Epithelial cell of proximal tubule (primary cell): ENCODE measurements at places on chromosomes 13 and 19. TPM values are rescaled to one million over a fixed set of nuclear protein-coding genes. Genes with fewer than 3 reads are reported as not detected.

DNA sequence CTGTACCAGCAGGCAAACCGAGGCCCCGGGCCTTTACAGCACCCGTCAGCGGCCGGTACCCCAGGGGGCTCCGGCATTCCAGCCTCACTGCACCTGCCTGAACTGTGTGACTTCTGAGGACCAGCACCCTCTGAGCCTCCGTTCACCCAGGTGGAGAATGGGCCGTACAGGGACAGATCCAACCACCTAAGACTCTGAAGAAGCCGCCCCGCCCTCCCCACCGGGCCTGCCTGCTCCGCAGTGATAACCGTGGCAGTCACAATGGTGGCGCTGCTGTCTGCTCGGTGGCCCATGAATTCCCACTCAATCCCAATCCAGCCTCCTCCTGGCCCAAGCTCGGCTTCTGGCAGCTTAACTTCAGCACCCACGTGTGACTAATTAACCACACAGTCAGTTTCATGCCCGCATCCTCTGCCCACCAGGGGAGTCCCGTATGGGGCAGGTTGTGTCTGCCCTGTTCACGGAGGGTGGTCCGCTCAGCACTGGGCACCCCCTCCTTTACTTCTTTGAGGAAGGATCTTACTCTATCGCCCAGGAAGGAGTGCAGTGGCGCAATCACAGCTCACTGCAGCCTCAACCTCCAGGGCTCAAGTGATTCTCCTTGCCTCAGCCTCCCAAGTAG, 3.4 kb downstream of the TCF3 start:
- DNase-seq, result no peak

GRCh38 chr13:69566104-69566716, 541.4 kb upstream of the ATXN8OS start:
- no peak for DNase-seq

DNA sequence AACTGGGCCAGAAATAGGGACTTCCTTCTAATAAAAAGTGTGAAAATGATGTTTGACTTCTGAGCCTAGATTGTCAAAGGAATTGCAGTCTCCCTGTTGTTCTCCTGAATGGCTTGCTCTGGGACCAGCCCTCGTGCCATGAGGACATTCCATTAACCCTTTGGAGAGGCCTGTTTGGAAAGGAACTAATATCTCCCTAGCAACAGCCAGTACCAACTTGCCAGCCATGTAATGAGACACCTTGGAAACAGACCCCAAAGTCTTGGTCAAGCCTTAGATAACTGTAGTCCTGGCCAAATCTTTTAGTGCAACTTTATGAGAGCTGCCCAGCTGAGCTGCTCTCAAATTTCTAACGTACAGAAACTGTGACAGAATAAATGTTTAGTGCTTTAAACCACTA, 8.2 kb upstream of the SIAH3 start:
- DNase-seq, result no peak

DNA sequence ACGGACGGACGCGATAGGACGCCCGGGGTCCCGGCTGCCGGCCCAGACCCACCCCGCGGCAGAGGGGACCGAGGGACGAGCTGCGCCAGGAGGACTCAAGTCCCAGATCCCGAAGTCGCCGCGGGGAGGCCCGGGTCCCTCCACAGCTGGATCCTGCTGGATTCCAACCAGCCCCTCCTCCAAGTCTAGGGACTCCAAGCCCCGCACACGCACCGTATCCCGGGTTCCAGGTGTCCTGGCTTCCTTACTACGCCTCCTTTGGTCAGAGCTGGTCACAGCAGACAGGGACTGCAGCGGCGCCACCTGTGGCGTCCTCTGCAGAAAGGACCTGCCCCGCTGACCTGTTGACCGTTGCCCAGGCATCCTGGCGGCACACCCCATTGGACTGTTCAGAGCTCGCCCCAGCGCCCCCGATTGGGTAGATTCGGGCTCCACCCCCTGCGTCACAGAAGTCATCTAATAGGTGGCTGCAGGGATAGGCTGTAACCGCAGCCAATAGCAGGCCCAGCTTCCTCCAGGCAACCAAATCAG, 29.0 kb upstream of the ZNF709 start:
- no peak for DNase-seq

The ASF1B gene
- total RNA-seq, result 74.0 and 98.7 TPM in 2 replicates

The BRME1 gene
- total RNA-seq, result 0.58 and 1.4 TPM in 2 replicates

DNA sequence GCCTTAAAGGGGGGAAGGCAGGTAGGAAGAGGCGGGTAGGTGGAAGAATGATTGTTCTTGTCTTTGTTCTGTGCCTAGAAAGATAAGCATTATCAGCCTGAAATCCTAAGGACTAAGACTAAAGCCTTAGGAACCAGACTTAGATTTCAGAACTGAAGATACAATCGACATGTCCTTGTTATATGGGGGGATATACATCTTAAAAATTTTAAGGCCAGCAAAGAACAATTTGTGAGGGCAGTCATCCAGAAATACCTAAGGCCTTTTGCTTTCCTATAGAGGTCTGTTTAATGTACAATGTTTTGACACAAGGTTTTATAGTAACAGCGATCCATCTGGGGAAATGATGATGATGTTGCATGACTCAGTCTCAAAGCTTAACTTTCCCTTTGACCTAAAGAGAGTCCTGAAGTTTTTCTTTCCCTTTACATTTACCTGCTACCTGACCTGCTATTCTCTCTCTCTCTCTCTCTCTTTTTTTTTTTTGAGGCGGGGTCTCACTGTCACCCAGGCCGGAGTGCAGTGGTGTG, 20.2 kb upstream of the CEACAM6 start:
- no peak for DNase-seq

GRCh38 chr13:22960827-22961226, 220.0 kb upstream of the SGCG start:
- DNase-seq, result no peak

The SLITRK1 gene
- total RNA-seq, result not detected in 2 replicates

The SKA3 gene
- total RNA-seq, result 22.1 and 35.2 TPM in 2 replicates

- no peak for DNase-seq
Observed at GRCh38 chr19:7550987-7551761, 15.7 kb downstream of the PNPLA6 start.

DNA sequence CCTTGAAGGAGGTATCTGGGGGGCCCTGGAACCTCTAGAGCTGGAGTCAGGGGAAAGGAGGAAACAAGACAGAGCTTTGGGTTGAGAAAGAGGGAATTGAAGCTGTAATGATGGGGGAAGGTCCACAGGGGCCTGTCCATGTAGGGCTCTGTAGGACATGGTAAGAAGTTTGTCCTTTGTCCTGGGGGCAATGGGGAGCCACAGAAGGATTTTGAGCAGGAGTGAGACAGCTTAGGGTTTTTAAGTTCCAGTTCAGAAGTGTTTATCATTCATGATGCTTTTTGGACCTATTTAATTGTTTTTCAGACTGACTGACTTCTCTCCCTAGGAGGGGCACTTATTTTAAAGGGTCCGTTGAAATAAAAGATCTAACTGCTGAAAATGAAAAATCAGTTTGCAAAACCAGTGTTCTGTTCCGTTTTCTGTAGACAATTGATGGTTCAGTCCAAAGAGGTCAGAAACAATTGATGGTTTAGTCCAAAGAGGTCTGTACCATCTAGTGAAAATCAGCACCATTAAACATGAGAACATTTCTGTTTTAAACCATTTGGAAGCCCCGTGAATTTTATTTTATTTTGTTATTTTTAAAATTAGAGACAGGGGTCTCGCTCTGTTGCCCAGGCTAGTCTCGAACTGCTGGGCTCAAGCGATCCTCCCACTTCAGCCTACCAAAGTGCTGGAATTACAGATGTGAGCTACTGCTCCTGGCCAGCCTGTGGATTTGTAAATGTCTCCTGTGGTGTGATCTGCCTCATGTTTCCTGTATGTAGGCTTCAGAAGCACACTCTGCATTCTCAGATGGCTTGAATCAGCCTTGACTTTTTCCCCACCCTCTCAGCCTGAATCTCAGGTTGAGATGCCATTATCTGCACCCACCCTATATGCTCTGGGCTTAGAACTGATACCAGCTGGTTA, 8.4 kb downstream of the PLD3 start:
- DNase-seq, result no peak

The ZNF470 gene
- 1.2 and 3.1 TPM in 2 replicates for total RNA-seq

DNA sequence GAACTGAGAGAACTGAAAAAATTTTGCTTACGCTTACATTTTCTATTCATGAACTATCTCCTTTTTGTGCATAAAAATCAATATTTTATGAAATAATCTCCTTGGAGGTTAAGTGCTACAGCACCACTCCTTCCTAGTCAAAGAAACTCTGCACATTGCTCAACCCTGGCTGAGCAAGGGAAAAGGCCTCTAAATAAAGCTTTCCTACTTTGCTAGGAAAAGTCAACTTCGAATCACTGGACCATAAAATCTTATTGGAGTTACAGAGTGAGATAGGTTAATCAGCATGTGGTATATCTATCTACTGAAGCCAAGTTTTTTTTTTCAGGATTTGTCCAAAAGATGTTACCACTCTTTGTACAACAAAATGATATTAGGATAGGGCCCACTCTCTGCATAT, 57.5 kb upstream of the HMGB1 start:
- DNase-seq, result peak; percentile 43

- no peak for DNase-seq
Observed at GRCh38 chr19:36081894-36082293, 27.2 kb downstream of the WDR62 start.

- DNase-seq, result no peak
Observed at GRCh38 chr13:80590551-80590950, 249.6 kb upstream of the SPRY2 start.

DNA sequence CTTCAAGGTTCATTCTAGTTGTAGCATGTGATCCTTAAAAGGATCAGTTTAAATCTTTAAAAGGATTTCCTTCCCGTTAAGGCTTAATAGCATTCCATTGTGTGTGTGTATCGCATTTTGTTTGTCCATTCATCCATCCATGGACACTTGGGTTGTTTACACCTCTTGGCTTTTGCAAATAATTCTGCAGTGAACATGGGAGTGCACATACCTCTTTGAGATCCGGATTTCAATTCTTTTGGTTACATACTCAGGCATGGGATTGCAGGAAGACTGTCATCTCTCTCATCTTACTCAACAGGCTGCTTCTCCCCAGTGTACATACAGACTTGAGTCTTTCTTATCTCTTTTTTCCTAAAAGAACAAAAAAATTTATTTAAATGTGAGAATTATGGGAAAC, 1.2 kb downstream of the RNF113B start:
- DNase-seq, result peak; percentile 76

The IZUMO4 gene
- total RNA-seq, result 1.0 and 5.2 TPM in 2 replicates

DNA sequence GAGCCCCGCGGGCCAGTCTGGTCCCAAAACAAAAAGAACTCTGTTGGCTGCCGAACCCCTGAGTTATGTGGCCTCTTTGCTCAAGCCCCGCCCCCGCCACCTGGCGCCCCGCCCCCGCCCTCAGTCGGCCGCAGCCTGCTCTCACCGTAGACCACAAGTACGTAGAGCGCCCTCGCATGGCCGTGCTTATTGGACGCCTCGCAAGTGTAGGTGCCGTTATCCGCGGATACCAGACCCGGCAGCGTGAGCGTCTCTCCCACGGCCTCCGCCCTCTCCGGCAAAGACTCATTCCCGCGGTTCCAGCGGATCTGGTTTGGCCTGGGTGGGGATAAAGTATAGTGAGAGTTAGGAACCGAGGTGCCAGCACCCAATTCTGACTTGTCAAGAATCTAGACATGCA, 5.5 kb upstream of the ZNF428 start:
- no peak for DNase-seq

GRCh38 chr19:45778010-45778661, 4.2 kb downstream of the DMPK start:
- no peak for DNase-seq

- no peak for DNase-seq
Observed at GRCh38 chr19:14611051-14611450, 28.2 kb downstream of the CLEC17A start.

GRCh38 chr13:56009418-56009817, 1131.3 kb upstream of the PRR20A start:
- no peak for DNase-seq

DNA sequence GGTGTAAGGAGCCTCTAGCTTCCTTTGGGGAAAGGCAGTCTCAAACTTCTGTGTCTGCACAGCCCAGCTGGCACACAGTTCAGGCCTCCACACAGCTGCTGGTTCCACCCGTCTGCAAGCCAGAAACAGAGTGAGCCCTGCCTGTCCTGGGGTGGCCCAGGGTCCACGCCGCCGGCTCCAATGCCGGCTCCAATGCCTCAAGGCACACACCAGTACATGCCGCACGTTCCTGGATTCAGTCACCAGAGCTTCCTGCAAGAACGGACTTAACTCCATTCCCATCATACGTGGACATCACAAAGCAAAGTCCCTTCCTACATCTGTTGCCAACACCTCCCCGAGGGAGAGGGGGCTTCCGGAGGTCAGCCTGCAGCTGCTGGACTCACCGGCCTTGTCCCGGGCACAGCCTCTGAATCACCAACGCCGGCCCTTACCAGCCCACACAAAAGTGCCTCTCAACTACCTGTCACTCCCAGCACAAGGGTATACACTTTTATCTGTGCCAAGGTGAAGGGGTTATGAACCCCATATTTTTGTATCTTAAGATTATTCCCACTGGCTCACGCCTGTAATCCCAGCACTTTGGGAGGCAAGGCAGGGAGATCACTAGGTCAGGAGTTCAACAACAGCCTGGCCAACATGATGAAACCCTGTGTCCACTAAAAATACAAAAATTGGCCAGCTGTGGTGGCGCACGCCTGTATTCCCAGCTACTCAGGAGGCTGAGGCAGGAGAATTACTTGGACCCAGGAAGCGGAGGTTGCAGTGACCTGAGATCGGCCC, 8.5 kb downstream of the SH3GL1 start:
- DNase-seq, result no peak

The CCDC8 gene
- 14.0 and 14.1 TPM in 2 replicates for total RNA-seq

GRCh38 chr13:78160793-78161192, 242.2 kb upstream of the EDNRB start:
- no peak for DNase-seq

- DNase-seq, result no peak
Observed at GRCh38 chr19:31583148-31583547, 233.9 kb upstream of the TSHZ3 start.

DNA sequence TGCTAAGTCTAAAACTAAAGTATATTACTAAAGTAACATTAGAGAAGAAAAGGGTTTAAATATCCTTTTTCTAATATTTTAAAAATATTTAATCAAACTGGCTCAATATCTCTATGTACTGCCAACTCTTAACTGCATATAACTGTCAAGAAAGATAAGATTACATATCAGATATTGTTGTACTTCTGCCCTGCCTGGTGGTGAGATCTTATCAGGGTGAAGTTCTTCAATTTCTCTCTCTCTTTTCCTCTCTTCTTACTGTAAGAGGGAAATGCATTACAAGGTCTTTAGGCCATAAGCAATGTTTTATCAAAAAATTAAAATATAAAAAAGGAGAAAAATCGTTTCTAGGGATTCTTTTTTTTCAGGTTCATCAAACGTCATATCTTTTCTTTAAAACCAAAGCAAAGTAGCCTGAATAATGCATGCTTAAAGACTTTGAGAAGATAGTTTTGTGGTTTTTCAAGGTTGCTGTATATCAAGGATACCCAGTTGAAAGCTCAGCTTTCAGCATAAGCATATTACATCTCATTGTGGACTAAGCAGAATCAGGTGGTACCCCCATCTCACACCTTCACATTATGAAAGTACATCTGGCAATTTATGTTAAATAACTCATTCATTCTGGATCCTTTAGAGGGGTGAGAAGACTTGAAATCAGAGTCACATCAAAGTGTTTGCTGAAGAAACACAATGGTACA, 1625.7 kb upstream of the SLC10A2 start:
- DNase-seq, result no peak

GRCh38 chr19:12111176-12111575, 29.0 kb downstream of the ZNF20 start:
- DNase-seq, result no peak

GRCh38 chr13:82092312-82092711, 1751.4 kb upstream of the SPRY2 start:
- DNase-seq, result no peak
